Hindlimb muscle (tissue), 1 donor: ENCODE measurements at places on chromosomes 4 and X.

- no peak for DNase-seq
These were observed 74.7 kb downstream of the CLCN4 start for GRCh38 chrX:10231461-10231860.

DNA sequence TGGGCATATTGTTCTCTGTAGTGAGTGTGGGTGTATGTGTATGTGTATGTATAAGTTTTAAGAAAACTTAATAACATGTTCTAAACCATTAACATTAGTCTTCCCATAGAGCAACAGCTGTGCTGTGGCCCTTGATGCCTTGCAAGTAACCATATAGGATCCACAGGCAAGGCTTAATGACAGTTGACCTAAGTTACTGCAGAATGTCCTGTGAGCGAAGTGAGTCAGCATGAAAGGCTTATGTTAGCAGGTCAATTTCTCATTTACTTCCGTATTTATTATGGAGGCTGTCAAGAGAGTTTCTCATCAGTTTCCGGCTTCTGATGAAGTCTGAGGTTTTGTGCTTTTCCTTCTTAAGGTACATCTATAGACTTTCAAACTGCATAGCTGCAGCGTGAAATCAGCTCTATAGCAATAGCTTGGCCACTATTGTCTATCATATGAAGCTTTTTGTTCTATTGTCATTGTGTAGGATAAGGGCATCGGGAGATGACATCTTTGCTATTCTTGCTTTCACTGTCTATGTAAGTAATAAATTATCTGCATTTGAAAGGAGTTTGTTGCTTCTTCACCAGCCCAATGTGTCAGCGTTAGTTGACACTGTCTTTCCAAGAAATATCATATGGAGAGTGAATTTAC, 1153.4 kb upstream of the AGA start:
- no peak for DNase-seq

DNA sequence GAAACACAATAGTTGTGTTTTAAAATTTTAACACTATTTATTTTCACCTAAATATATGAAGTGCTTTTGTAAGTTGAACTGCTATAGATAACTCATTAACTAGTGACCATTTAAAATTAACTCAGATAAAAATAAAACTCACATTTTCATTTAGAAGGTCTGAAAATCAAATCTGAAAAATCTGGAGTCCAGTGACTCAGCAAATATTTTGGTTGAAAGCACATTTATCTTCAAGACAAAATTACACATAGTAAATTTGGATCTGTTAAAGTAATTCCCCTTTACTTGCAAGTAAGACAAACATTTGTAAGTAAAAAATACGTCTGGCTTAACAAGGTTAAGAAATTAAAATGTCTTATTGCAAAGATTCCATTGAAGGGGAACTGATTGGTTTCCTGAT, 589.1 kb downstream of the TRIML1 start:
- DNase-seq: no peak

DNA sequence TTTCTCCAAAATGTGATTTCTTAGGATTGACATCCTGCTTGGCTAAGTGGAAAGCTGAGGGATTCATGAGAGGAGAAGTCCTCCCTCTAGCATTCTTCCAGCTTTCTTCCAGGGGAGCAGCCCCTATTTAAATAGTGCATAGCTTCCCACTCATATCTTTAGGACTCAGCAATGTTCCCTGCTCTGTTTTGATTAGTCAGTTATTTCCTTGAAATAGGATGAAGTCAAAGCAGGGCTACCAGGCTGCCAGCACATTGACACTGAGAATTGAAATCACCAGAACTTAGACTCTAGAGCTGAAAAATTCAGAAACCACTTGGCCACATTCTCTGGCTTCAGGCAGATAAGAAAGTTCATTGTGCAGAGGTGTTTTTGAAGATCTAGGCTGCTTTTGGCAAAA, 74.7 kb upstream of the SMAD1 start:
- DNase-seq: no peak

DNA sequence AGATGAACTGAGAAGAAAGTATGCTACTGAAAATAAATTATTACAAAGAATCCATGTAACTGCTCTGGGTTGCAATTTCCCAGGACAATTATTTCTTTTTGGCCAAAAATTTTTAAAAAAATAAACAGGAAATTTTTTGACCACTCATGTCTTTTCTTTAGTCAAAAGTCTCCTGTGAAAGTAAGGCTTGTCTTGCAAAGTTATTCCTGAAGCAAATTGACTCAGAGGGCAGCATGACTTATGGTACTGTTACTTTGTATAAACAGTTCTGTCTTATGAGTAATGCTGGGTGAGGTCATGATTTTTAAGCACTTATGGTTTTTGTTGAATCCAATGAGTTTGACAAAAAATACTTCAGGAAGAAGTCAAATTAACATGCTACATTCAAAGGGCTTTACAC, 292.8 kb upstream of the ARSJ start:
- no peak for DNase-seq

GRCh38 chrX:45840411-45840950, 639.8 kb upstream of the DIPK2B start:
- DNase-seq: no peak

DNA sequence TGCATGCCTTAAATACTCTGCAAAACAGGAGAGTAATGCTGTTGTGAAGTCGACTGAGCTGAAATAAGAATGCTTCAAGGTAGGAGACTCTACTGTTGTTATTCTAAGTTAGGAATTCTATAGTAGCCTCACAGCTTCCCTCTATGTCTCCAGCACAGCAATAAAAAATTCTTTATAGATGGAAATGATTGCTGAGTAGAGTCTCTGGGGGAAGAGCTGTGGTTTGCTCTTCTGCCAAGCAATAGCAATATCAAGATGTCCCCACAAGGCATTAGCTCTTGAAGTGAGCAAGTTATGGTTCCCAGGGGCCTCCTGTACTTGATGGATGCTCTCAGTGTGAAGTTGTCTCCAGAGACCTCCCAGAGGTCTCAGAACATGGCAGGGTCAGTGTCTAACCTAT, 880.6 kb upstream of the FRG1 start:
- no peak for DNase-seq

DNA sequence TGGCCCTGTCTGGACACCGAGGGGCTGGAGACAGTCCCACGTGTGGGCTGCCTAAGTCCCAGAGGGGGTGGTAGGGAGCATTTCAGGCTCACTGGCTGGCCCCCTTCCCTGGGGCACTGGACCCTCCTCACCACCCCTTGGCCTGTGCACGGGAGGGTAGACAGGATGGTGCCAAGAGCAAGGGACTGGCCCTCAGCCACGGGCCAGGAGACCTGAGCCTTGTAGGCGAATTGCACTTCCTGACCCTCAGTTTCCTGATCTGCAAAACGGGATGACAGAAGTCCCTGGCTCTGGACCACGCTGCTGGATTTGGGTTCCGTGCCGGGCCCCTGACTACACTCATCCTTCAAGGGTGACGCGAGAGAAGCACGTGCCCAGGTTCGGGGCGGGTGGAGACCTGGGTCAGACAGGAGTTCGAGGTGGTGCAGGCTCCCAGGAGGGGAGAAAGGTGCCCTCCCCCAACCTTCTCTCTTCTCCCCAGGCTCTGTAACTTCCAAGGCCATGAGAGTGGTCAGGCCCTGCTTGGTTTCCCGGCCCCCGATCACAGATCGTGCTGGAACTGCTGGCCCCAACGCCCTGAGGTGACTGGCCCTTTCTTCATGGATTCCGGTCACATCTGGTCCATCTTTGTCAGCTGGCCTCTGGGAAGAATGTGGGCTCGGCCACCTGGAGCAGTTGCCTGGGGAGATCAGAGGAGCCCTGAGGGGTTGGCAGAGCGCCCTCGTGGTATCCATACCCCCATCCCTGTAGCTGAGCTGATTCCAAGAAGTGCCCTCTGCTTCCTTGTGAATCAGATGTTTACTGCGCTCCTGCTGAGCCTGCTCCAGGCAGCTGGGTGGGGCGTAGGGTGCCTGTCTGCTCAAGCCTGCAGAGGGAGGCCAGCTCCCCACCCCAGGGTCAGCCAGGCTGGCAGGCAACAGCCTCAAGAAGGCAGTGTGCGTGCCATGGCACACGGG, 3.3 kb downstream of the SH3BP2 start:
- DNase-seq: no peak

- DNase-seq: no peak
These were observed 33.7 kb upstream of the ADH6 start for GRCh38 chr4:99252746-99253145.

GRCh38 chr4:93063325-93063724, 759.6 kb downstream of the GRID2 start:
- no peak for DNase-seq

DNA sequence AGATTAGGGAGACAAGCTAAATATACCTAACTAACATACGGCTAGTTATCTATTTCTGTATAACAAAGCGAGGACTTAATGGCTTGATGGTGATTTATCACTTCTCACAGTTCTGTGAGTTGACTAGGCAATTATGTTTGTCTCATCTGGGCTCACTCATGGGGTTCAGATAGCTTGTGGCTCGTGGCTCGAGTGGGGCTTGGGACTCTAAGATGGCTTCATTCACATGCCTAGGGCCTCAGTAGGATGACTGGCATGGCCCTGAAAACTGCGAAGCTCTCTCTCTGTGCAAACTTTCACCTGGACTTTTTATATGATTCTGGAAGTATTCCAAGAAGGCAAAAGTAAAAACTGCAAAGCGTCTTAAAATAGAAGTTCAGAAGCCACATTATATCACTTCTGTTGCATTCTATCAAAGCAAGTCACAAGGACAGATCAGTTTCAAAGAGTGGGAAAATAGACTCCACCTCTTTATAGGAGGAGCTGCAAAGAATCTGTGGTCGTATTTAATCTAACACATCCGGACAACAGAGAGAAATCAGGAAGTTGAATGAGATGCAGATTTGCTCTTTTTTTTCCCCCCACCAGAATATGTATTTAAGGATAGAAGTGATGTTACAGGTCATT, 491.2 kb downstream of the INPP4B start:
- no peak for DNase-seq

DNA sequence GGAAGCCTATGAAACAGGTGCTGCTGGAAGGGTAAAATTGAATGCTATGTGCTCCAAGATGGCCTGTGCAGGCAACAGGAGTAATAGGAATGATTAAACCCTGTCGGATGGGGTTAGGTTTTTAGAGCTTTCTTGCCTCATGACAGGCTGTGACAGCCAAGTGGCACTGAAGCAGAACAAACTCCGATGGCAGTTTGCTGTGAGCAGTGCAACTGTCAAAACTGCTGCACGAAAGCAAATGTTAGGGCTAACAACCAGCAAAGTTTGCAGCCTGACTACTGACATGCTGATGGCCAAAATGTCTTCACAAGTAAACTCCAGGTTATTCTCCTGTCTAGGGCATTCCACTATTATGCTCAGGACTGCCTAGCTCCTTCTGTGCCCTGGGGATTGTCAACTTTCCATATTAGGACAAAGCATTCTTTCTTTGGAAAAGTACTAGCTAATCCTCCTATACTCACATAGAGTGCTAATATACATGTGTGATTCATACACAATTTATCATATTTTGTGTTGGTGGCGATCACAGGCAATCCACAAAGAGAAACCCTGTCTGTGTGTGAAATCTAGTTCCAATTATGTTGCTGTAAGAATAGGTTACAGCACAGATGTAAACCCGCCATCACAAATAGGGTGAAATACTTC, 486.6 kb upstream of the TENM3 start:
- no peak for DNase-seq

DNA sequence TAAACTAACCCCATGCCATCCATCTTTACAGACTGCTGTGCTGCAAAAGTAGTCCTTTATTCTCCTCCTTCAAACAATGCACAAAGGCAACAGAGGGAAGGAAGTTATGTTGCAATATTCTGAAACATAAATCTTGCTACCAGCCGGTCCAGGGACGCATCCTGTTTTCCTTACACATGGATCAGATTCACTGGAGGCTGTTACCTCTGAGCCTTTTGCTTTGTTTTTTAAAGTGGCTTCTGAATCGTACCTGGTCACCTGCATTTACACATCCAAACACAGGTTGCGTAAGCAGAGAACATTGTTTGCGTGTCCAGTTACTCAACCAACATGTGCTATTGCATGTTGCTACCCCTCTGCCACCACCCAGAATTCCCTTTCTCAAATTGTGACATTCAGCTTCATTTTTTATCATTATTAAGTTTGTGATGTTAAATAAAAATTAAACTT, 8.8 kb downstream of the PPARGC1A start:
- no peak for DNase-seq
